ENCODE measurements at places on chromosomes 5 and 9.

GRCh38 chr5:113546703-113547183 lies 33.2 kb downstream of the YTHDC2 start:
- no peak for DNase-seq

DNA sequence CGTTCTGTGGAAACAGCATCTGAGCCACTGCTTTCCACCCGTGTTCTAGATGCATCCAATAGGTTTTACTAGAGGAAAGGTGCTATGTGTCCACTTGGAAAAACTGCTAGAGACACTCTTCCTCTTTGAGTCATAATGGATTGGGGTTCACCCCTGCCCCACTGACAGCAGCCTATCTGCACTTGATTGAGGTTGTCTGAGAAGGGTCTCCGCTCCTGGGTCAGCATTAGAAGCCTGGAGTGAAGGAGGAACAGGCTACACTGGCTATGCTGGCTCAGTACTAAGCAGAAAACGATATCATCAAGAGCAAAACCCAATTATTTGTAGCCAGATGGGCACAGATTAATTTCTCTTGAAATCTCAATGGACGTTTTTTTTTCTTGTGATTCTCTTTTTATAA lies 152.6 kb upstream of the IQGAP2 start:
- no peak for DNase-seq

DNA sequence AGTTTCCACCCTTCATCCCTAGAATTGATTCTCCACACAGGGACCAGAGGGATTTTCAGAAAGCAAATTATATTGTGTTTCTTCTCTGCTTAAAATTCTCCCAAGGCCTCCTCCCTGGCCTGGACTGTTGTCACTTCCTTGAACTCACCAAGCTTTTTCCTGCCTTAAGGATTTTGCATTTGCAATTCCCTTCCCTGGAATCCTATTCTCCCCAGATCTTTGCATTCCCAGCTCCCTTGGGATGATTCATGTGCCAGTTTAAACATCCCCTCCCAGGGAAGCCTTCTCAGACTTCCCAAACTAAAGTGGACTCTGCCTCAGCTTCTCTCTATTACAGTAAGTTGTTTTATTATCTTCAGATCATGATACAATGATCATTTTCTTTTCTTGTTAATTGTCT lies 35.2 kb upstream of the PDE8B start:
- DNase-seq: no peak

- DNase-seq: no peak
Observed at GRCh38 chr5:147565524-147565923, 55.7 kb upstream of the DPYSL3 start.

DNA sequence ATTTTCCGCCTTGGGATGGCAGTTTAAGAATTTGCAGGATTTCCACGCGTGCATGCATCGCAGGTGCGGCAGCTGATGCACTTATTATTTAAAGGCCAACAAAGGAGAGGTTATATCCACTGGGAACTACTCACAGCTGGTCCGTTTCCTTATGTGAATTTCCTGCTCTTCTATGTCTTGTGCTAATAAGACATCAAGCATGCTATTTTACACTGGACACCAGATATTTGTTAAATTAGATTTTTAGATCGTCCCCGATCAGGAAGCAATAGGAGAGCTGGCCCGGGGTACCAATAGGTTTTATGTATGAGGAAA lies 476 bp upstream of the DTWD2 start:
- no peak for DNase-seq

DNA sequence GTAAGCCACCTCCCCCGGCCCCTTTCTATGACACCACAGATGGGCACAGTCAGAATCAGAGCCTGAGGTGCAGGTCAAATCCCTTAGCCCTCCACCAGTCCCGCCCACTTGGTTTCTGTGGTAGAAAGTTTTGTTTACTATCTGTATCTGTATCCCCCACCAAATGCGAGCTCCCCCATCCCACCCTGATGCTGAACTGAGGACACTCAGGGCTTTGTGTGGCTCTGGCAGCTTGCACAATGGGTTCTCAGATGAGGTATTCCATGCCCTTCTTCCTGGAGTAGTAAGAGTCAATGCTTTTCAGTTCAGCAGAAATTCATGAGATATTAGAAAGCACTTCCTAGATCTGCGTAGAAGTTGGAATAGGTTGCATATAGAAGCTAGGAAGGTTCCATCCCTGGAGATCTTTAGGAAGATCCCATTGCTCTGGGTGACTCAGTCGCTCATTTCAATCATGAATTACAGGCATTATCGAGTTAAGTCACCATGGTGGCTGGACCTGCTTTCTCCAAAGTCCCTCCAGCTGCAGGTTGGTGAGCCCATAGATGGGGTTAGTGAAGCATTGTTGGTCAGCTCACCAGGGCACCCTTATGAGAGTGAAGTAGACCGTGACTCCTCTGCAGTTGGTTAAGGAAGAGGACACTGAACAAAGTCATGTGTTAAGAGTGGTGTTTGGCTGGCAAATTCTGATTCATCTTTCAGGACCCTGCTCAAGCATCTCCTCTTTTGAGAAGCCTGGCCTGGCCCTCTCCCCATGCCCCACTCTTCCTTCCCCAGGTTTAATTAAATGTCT lies 10.6 kb upstream of the KCNIP1 start:
- no peak for DNase-seq

GRCh38 chr9:227860-228259 lies 13.2 kb downstream of the DOCK8 start:
- no peak for DNase-seq

DNA sequence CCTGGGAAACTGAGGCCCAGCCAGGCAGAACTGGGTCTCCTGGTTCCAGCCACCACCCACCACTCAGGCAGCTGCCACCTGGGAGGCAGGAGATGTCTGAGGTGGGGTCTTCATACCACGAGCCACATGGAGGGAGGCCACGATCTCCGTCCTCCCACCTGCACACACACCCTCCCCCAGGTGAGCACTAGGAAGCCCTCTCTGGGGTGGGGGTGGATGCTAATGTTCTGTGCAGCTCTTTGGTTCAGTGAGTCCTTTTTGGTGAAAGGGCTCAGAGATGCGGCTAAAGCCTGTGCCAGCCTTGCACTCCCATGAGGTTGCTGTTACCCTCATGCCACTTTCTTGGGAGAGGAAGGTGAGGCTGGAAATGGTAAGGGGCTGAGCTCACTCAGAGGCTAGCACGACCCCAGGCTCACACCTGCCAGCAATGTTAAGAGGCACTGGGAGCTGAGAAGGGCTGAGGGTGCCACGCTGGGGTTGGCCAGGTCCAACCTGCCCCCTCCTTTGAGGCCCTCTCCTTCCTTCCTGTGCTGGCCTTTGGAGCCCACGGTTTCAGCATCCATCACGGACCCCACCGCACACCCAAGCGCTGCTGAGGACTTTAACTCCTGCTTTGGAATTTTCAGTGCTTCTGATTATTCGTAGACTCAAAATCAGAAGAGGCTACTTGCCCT lies 26.6 kb upstream of the OBP2B start:
- DNase-seq: no peak

- no peak for DNase-seq
Observed at GRCh38 chr5:6805841-6806240, 92.6 kb downstream of the TENT4A start.

DNA sequence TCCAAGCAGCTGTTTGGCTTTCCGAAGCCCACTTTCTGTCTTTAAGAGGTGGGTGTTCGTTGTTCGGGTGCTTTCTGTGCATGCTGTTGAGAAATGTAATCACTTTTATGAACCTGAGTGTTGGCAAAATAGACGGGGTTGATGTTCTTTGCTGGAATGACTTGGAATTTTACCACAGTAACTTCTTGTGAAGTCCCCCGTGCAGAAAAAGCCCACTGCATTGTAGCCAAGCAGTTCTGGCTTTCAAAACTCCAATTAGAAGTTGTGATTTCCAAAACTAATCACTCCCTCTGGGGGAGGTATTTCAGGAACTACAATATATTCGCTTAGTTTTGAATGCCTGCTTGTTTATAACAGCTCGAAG lies 111.1 kb downstream of the PAM start:
- DNase-seq: no peak

GRCh38 chr9:29796291-29796952 lies 2223.1 kb upstream of the C9orf72 start:
- no peak for DNase-seq

DNA sequence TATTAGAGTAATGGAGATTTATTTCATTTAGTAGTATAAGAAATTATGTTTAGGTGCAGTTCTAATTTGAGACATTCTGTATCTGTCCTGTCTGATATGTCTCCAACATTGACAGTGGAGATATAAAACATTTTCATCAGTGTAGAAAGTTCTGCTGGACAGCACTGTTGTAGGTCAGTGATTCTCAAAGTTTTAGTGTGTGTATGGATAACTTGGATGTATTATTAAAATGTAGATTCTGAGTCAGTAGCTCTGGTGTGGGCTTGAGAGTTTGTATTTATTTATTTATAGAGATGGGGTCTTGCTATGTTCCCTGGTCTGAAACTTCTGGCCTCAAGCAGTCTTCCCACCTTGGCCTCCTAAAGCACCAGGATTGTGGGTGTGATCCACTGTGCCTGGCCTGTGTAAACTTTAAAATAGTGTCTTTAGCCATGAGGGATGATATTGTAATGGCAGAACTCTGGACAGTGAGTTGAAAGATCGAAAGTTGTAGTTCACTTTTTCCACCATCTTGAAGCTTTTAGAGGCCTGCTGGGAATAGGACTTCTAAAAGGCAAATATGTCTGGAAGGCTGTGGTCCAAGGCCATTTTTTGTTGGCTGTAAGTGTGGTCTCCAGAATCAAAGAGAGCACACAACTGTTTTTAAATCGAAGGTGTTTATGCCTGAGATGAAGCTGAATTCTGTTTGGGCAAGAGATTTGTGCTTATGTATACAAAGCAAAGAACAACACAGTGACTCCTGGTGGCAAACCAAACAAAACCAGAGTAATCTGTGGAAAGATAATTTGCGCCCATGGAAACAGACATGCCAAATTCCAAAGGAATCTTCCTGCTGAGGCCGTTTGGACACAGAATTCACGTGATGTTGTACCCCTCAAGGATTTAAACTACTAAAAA lies 12.4 kb downstream of the UBAP1 start:
- DNase-seq: no peak
